ENCODE measurements at places on chromosomes 1 and 21.

DNA sequence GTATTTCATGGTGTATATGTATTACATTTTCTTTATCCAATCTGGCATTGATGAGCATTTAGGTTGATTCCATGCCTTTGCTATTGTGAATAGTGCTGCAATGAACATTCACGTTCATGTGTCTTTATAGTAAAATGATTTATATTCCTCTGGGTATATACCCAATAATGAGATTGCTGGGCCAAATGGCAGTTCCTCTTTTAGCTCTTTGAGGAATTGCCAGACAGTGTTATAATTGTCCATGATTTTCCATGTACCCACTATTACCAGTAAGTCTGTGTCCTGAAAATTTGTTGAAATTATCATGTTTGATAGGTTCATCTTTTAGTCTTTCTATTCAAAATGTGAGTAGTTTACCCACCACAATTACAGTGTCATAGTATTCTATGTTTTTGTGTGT, 34.4 kb downstream of the SLC9C2 start:
- DNase-seq = no peak

DNA sequence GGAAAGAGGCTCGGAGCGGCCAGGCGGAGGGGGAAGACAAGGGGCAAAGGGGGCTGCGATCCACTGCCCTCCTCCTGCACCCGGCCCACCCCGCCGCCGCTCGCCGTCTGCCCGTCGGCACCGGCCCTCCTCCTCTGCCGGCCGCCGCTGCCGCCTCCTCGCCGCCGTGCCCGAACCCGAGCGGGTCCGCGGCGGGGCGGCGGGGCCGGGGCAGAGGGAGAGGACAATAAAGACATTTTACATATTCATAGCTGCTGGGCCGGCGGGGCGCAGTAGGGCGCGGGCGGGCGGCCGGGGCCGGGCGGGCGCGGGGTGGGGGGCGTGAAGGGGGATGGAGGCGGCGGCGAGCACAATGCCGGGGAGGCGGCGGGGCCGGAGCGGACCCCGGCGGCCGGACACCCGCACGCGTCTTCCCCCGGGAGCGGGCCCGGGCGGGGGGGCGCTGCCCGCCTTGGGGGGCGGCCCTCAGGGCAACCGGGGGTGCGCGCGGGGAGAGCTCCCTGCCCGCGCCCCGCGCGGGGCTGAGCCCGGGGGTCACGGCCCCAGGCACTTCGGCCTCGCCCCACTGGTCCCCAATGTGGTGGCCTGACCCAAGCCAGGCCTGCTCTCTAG, 546 bp downstream of the POU2F1 start:
- no peak for DNase-seq

GRCh38 chr1:92945748-92946270, 15.5 kb downstream of the DIPK1A start:
- DNase-seq = no peak

DNA sequence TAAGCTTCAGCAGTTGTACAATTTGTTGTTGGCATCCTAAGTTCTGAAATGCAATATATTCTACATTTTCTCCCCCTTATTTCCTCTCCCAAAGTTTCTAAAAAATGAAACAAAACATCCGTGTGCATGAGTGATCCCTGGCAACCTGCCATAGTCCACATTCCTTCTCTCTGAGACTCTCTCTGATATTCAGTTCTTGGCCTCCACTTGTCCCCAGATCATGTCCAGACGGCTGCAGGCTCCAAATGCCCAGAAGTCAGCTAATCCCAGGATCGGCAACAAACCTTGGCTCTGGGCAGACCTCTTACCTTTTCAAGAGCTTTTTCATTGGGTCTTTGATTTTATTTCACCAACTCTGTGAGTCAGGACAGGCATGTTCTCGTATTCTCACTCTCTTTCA, 187.8 kb downstream of the ETS2 start:
- DNase-seq = no peak

DNA sequence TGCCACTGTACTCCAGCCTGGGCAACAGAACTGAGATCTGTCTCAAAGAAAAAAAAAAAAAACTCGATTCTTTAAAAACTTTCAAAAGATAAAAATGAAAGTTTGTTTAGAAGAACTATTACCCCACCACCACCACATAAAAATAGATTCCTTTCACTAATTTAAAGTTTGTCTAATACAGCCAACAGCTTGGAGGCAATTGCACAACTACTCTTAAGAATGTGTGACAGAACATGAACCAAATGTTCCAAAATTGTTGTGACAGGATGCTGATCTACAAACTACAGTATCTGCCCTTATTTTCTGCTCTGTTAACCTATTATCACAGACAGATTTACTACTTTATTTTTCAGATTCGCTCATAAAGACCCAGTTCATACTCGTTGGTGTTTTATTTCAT, 5.5 kb upstream of the TGFBR3 start:
- DNase-seq = no peak

- peak; percentile 22 for DNase-seq
These were observed 417.0 kb downstream of the PTBP2 start for GRCh38 chr1:97138515-97139032.

DNA sequence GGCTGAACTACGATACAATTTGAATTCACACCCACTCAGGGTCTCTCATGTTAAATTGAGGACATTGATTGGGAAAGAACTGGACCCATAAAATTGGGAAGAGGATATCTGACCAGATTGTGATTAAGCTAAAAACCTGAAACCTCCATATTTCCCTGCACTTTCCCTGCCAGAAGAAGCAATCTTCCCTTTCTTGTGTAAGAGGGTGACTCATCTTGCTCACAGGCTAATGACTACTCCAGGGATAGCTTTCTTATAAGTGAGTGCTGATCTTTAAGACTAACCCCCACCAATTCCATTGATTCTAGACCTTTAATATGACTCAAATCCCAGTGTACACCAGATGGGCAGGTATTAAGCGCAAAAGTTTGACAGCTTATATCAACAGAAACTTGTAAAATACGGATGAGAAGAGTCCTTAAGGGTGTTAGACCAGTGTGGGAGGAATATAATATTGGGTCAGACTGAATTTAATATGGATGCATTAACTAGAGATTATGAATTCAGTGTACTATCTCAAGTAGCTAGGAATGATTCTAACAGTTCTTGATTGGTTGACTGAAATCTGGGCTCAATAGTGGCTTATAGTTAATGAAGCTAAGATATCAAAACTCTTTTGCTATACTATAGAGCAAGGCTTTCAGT, 12.1 kb upstream of the SGIP1 start:
- DNase-seq = peak; percentile 96

DNA sequence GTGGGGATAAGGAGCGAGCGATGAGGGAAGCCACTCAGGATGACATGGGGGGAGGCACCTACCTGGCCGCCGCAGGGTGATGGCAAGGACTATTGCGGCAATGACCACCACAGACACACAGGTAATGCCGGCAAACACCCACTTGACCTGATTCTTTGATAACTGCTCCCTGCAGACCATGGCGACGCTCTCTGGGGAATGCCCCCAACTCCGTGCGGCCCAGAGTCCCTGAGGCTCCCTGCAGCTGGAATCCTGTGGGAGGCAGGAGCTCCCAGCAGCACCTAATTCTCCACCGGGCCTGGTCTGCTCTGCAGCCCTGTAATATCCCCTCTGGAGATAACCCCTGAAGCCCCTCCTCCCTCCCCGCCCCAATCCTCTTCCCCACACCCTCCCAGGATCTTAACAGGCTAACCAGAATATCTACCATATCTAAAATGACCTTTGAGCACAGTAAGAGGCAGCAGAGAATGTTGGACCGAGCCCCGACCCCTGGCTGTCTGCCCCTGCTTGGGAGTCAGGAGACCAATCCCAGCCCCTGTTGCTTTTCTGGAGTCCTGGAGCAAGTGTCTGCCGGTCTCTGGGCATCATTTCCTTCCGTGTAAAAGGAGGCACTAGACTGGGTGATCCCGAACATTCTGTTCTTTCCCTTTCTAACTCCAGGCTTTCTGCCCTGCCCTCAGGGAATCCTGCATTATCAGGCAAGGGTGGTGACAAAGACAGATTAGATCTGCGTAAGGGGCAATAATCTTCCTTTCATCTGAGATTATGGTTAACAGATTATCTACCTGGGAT, at the start of gene FAM151A:
TSS of gene FAM151A (minus strand) at position 310 of the 792 bp plus-strand sequence. CDS start at position 180, 130 bp downstream.
- DNase-seq = no peak

DNA sequence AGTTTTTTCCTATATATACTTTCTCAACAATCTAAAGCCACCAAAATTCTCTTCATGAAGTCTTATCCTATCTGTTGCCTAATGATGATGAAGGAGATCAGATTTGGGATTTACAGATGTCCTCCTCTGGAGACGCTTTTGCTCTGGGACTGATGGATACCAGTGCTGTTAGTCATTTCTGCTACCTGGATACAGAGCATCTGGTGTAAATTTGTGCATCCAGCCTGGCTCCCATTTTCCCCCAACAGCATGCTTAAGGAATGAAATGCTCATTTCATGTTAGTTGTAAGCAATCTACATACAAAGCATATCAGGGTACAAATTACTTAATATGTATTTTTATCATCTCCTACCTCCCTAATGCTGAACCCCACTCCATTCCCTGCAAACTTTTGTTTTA, 57.7 kb downstream of the HNRNPR start:
- no peak for DNase-seq

DNA sequence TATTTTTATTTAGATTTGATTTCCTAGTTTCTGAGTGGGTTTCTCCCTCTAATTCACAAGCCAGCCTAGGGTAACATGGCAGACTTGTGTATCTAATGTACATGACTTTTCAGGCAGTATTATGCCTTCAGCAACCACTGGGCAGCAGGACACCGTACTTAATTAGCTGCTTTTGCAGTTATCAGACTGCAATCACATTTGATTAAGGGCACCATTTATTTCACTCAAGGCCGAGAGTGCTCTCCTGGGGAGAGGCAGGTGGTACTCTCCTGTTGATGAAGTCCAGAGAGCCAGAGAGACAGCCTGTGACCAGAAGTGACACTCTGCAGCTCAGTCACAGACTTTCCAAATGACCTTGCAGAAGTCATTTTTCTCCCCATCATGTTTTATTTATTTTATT, 18.7 kb downstream of the CYYR1 start:
- DNase-seq = peak; percentile 9

- DNase-seq = no peak
These were observed 70.6 kb upstream of the PTGFR start for GRCh38 chr1:78420181-78420580.

- peak; percentile 55 for DNase-seq
These were observed 1.6 kb upstream of the KCND3 start for GRCh38 chr1:111990878-111991718.

DNA sequence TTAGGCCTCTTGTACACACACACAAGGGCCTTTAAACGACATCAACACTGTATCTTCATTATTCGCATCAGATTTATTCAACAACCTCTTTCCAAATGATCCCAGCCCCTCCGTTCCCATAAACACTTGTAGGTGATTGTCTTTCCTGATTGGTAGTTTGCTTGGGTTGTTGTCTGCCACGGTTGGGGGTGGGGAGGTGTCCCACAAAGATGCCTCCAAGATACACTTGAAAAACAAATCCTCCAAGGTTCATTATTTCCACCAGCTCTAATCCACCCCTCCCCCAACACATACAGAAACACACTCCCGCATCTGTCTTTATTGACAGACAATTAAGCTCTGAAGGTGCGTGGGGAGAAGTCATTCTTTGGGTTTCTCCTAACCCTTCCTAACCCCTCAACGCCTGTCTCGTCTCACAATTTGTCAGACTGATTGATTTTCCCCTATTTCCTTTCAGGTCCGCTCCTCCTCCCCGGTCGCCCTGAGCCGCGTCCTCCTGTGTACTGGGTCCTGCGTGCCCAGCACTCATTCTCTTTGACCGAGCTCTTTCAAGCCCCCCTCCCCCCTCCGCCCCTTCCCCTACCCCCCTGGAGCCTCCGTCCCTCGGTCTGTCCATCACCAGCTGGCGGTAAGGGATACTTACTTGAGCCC, 1.4 kb downstream of the WDR26 start:
- peak; percentile 38 for DNase-seq

GRCh38 chr1:110370827-110371226, 20.0 kb downstream of the SLC16A4 start:
- DNase-seq = no peak

- peak; percentile 32 for DNase-seq
These were observed 182.0 kb downstream of the CDC42BPA start for GRCh38 chr1:227136210-227136820.

- DNase-seq = no peak
These were observed 68.5 kb downstream of the TMEM200B start for GRCh38 chr1:29055160-29055559.

DNA sequence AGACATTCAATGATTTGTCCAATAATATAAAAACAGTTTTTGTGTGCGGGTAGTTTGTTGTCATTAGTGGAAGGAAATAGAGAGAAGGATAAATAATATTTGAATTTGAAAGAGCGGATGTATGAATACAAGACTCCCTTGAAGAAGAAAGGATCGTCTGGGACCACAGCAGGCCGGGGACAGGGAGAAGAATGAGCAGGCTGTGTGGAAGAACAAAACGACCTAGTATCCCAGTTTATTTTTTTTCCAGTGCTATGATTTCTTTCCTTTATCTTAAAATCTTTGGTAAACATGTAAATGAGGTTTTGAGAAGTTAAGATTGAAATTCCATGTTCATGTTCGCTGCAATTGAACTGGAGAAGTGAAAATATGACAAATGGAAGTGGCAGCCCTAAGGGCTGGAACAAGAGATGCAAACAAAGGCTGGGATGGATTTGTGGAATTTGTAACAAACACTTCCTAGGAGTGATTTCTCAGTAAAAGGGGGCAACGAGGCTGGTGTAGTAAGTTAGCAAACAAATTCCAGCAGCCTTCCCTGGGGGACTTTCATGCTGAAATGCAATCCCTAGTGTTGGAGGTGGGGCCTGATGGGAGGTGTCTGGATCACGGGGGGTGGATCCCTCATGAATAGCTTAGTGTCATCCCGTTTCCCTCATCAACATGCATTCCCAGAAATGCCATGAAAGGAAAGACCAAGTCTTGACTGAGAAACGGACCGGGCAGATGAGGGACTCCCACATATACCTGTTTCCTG, 10.2 kb upstream of the IFI16 start:
- DNase-seq = no peak

GRCh38 chr1:19483261-19483660, 2.1 kb downstream of the CAPZB start:
- DNase-seq = no peak

- no peak for DNase-seq
These were observed 1056.6 kb upstream of the NCAM2 start for GRCh38 chr21:19941626-19942025.

Data from NCI-H524 (cell line).